ENCODE measurements at places on chromosomes 16 and 17.
A peak's percentile ranks its signal among the peaks of the same experiment; 100 is the strongest.

GRCh38 chr17:50559674-50560184 is 786 bp upstream of the CACNA1G start:
- ATAC-seq = peak; percentile 36

- no peak for ATAC-seq
These were observed 60.3 kb downstream of the IL21R start for GRCh38 chr16:27462200-27462845.

DNA sequence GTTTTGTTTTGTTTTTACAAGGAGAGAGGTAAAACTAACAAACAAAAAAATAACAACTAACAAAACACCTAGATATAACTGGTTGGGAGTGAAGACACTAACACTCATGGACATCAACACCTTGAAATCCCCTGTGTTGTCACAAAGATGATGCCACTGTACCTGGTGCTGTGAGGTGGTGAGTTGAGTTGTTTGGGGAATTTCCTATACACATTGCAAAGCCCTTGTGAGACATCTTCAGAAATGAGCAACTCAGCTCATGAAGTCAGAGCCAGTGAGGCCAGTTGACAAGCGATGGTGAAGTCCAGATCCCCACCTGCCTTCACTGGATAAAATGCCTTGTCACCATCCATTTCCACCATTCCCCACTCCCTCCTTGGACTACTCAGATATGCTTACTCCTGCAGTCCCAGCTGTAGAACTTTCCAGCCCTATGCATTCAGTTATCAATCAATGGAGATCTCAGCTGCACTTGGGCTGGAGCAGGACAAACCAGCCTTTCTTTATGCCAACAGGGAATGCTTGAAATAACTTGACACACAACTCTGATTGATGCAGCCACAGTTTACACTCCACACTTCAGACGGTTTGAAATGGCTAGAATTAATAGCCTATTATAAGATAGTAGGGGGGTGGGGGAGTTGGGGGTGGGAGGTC is 22.2 kb downstream of the ANKFN1 start:
- ATAC-seq = no peak

DNA sequence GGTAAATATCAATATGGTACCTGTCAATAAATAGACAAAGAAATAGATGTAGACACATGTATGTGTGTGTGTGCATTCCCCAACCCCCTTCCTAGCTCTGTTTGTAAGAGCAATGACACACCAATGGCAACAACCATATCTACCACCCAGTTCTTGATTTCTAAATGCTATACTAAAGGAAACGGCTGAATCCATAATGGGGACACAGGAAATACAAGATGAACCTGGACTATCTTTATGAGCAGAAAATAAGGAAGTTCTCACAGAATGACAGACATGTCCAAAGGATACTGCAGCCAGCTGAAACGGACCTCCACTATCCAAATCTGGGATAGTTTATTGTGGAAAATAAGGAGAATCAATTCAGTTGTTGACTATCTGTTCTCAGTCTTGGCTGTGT is 75.3 kb downstream of the MYO1D start:
- no peak for ATAC-seq

- ATAC-seq = no peak
These were observed 251.8 kb downstream of the MAF start for GRCh38 chr16:79348521-79349306.

- ATAC-seq = no peak
These were observed 20.6 kb upstream of the CA4 start for GRCh38 chr17:60129164-60129563.

DNA sequence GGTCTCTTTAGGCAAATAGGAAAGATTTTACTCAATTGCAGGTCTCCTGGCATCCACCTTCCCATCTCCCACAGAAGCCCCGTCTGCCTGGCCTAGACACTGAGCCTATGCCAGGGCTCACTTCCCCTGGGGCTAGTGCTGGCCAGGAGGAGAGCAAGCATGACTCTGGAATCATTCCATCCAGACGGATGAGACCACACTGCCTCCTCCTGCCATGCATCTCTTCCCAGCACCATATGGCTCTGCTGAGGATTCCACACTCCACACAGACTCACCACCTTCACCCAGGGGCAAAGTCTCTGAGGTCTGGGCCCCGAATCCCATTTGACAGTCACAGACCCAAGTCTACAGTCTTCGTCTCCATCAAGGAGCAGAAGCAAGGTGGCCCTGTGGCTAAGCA is 346.5 kb downstream of the C16orf95 start:
- no peak for ATAC-seq

DNA sequence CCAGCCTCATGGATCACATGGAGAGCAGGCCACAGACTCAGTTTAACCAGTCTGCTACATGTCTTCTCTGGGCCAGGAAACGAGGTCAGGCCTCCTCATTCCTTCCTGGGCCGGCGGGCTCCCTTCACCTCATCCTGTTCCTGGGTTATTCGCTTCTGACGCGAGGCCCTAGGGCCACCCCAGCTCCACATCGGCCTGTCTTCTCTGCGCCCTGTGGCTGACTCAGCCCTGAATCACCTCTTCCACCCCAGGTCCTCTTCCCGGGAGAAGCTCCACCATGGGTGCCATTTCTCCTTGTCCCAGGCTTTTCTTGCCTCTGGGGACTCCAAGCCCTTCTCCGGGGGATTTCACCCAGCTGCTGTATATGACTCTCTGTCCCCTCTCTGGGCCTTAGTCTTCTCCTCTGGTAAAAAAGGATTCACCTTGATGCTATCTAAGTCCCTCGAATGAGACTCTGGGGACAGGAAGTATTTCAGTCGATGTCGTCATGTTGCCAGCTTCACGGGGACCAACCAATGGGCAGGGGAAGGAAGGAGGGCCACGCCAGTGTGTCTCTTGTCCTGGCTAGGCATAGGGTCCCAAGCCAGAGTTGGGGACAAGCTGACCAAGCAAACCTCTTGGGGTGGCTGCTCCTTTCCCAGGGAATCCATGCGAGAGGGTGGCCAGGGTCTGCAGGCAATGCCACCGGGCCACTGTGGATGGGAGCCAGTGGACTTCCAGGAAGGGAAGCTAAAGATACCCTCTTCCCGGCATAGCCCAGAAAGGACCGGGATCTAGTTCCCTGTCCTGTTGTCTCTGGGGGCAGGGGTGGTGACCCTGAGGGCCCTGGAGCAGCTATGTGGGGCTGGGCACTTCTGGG is 58.7 kb downstream of the SOCS3 start:
- peak; percentile 15 for ATAC-seq

DNA sequence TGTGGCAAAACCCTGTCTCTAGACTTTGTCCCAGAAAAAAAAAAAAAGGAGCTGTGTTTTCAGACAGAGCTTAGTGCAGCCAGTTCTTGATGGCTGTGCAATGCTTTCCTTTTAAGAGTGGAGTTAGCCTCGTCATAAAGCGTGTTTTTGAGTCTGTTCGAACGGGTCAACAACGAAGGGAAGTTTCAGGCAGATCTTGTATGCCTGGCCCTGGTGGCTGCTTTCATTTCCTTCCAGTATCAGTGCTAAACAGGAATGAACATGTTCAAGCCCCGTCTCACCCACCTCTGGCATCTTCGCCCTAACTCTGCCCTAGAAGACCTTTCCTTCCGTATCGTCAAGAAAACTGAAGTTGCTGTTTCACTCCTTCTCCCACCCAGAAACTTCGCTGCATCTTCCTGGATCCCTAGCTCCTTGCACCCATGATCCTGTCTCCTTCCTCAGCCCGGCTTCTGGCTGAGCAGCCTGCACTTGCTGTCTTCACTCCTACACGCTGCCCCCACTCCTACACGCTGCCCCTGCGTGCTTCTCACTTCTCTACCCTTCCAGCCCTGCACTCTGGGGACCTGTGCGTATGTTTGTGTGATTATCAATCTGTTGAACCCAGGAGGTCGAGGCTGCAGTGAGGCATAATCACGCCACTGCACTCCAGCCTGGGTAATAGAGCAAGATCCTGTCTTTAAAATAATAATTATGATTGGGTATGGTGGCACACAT is 55.3 kb downstream of the USP10 start:
- no peak for ATAC-seq

DNA sequence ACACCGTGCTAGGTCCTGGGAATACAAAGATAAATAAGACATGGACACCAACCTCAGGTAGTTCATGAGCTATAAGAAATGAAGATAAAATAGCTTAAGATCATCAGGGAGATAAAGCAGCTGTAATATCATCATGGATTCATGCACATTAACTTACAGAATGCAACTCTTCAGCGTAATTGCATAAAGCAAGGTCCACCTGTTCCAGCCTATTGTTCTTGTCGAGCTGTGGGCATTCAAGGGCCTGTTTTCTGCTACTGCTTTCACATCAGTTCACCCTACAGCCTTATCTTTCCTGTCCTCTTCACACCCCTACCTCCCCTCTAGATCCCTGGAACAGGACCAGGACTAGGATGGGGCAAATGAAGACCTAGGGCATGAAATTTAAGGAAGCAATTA is 133.9 kb downstream of the SPACA3 start:
- no peak for ATAC-seq

DNA sequence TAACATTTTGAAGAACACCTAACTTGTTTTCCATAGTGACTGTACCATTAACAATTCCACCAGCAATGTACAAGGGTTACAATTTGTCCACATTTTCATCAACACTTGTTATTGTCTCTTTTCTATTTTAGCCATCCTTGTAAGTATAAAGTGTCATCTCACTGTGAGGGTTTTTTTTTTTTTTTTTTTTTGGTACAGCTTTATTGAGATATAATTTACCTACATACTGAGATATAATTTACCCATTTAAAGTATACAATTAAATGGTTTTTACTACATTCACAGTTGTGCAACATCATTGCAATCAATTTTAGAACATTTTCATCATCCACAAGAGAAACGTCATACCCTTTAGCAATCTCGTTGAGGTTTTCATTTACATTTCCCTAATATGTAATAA is 17.9 kb upstream of the TMIGD1 start:
- no peak for ATAC-seq

DNA sequence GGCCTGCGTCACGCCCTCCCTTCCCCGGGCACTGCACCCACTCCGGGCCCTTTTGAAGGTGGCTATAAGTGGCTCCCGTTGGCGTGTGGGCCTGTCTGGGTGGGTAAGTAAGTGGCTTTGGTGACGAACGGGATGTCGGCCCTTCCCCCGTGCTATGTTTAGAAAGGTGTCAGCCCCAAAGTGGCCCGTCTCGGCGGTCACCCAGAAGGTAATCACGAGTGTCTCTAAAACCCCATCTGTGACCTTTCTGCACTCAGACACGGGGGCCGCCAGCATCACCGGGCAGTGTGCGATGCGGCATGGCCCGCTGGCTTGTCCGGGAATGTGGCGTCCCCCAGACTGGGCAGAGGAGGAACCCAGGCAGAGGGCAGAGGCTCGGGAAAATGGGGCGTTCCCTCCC is 88.2 kb downstream of the IRX5 start:
- no peak for ATAC-seq

DNA sequence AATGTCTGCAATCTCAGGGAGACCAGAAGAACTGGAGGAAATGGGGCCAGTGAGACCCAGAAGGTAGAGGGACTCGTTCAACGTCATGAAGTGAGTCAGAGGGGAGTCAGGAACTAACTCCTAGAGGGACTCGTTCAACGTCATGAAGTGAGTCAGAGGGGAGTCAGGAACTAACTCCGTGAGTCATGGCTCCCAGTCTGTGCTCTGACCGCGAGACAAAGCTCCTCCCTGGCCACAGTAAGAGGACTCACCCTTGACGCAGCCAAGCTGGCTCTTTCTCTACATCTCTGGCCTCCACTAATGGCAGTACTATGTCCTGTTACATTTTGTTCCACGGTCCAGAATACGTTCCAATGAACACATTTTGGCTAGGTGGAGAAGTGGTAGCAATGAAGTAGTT is 902.5 kb downstream of the KCNJ2 start:
- peak; percentile 34 for ATAC-seq

DNA sequence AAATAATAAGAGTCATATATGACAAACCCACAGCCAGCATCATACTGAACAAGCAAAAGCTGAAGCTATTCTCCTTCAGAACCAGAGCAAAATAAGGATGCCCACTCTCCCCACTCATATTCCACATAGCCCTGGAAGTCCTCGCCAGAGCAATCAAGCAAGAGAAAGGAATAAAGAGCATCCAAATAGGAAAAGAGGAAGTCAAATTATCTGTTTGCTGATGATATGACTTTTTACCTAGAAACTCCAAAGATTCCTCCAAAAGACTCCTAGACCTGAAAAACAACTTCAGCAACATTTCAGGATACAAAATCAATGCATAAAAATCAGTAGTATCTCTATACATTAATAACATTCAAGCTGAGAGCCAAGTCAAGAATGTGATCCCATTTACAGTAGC is 217.5 kb downstream of the ABCC12 start:
- ATAC-seq = no peak

GRCh38 chr16:12891836-12892235 is 9.6 kb upstream of the SHISA9 start:
- ATAC-seq = no peak

- peak; percentile 73 for ATAC-seq
These were observed 5.1 kb downstream of the SNAI3 start for GRCh38 chr16:88681084-88681680.

DNA sequence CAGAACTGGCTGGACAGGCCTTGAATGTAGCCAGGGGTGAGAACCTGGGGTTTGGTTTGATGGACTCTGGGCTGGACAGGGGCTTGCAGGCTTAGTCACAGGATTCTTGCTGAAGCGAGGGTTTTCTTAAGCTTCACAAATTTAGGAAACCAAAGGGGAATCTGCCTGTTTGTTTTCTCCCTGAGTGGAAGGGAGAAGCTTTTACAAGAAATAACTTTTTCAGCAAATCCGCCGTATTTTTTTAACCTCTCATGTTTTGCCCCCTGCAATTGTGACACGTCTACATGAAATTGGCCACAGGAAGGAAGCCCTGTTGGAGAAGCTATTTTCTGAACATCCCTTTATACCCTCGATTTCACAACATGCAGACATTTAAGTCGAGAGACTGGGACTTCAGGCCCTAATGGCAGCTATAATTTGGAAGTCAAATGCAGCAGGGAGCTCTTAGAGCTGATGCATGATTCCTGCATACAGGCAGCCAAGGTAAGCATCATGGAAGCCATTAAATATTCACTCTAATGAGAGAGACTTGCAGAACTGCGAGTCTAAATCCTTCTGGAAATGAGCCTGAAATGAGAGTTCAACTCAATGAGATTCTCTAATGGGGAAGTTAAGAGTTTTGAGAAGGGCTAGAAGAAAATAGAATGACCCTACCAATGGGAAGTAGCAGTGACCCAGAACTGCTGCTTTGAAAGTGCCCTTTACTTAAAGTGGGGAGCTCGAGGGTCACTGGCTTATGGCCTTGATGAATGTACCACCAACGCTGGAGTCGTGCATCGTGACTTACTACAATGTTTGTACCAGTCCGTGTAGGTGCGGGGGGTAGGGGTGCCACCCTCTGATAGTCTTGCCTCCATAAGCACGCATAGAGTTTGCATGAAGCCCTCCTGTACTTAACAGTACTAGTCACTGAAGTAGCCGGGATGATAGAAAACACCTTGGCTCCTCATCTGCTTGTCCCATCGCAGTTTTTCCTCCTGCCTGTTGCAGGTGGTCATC is 45.1 kb upstream of the IRF8 start:
- peak; percentile 9 for ATAC-seq
